Right ventricle myocardium superior (tissue), 1 donor: ENCODE measurements at places on chromosomes 2 and 18. TPM values are rescaled to one million over a fixed set of nuclear protein-coding genes. Genes with fewer than 3 reads are reported as not detected.

TMEM37 gene
- total RNA-seq = 2.8 TPM

DNA sequence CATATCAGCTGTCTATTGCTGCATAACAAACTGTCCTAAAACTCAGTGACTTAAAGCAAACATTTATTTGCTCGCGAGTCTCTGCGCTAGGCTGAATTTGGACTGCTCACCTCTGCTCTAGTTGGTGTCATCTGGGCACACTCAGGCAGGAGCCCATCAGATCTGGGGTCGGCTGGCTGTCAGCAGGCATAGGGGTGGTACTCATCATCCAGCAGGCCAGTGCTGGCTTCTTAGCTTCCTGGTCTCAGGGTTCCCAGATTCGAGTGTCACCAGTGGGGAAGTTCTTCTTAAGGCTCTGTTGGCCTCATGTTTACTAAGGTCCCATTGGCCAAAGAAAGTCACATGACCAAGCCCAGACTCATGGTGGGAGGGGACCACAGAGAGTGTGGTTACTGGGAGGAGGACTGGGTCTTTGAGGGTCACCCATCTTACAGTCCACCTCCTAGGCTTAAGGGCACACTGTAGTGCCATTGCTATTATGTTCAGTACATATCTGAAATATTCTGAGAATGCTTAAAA is 71.6 kb upstream of the ATG16L1 start:
- no peak for DNase-seq

GRCh38 chr18:52907543-52908308 is 567.7 kb downstream of the DCC start:
- DNase-seq = no peak

DNA sequence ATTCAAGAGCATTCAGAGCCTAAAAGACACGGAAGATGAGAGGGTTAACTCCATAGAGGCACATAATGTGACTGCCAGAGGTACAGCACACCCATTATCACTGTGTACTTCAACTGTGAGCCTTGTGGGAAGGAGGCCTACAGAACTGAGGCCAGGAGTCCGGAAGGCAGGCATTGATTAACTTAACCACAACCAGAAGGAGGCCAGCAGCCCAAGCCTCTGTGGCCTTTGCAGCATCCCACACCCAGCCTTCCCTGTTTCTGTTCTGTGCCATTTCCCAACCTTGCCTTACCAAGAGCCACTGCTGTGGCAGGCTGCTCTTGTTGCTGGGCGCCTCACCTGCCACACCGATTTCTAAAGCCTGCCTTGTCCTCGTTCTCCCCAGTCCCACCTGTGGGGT is 27.2 kb downstream of the SIGLEC15 start:
- DNase-seq = no peak

DNA sequence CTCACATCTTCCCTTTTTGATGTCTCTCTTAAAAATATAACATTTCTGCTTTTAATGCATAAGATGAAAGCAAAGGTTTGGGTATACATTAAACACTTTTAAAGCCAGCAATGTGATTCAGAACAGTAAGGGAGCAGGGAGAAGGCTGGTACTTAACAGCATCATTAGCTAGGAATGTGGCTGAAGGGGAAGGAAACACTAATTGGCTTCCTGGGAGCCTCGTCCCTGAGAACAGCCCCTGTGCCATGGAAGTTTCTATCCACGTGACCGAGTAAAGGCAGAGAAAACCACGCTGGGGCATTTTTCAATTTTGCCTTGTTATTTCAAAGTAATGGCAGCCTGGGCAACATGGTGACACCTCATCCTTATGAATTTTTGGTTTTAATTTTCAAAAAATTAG is 109.2 kb upstream of the GPC1 start:
- DNase-seq = no peak

DNA sequence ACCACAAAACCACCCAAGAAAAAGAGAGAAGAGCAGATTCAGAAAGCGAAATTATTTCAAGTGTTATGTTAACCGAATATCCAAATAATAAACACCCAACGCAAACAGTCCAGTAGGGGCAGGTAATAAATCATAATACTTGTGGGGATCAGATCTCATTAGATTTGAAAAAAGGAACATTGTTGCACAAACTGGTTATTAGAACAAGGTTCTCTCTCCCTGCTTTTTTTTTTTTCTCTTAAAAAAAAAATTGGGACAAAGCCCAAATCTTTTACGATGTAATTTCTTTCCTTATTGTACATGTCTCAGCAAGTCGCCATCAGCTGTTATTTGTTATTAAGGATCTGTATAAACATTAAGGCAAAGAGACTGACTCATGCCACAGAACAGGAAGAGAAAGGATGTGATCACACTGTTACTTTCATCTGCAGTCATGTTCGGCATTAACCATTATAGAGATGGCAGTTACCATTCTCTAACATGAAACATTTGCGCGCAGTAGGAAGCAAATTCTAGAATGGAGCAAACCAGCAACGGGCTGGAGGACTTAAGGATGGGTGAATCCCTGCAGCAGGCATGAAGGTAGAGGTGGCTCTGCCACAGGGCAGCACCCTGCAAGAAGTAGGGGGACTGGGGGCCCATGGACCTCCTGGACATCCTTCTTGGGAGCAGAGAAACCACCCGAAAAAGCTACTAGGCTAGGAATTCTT is 42.0 kb downstream of the EPHA4 start:
- no peak for DNase-seq

- peak; percentile 33 for DNase-seq
Measured at GRCh38 chr2:240289701-240290431, 145.6 kb upstream of the GPC1 start.

DNA sequence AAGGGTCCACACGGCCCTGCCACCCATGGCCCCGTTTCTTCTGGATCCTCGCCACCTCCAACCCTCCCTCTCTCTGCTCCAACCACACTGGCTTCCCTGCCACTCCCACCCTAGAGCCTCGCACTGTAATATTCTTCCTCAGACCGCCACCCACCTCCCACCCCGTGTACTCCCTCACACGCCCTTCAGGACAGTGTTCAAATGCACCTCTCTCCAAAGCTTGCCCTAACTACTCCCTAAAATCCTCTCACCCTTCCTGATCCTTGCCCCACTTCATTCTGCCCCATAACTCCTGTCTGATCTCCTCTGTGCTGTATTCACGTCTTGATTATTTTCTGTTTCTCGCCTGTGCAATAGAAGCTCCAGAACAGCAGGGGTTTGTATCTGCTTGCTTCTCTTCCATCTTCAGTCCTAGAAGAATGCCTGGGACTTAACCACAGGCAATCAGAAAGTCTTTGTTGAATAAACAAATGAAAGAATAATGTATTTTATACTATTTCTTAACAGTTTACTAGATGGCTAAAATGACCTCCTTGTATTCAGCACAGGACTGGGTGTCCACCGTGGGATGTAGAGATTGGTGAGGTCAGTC is 25.5 kb downstream of the EPB41L3 start:
- no peak for DNase-seq

DNA sequence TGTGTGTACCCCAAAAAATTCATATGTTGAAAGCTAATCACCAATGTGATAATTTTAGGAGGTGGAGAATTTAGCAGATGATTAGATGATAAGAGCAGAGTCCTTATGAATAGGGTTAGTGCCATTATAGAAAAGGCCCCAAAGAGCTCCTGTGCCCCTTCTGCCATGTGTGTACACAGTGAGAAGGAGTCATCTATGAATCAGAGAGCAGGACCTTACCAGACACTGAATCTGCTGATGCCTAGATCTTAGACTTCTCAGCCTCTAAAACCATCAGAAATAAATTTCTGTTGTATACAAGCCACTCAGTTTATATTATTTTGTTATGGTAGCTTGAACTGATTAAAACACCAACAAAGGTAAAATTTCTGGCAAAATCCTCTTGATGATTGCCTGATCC is 560.0 kb upstream of the CDH2 start:
- no peak for DNase-seq
